Activated T-helper 1 cell treated with anti-CD3 and anti-CD28 coated beads, Interleukin-12 subunit alpha, Interleukin-12 subunit beta, Interleukin-2, Interleukin-4 antibody, amounts not matched to agents 30 ng/mL and 10 ng/mL and 1 ng/mL, durations not matched to agents 14 hours and 24 hours and 36 hours (primary cell): ENCODE measurements at places on chromosomes 12 and 14.

DNA sequence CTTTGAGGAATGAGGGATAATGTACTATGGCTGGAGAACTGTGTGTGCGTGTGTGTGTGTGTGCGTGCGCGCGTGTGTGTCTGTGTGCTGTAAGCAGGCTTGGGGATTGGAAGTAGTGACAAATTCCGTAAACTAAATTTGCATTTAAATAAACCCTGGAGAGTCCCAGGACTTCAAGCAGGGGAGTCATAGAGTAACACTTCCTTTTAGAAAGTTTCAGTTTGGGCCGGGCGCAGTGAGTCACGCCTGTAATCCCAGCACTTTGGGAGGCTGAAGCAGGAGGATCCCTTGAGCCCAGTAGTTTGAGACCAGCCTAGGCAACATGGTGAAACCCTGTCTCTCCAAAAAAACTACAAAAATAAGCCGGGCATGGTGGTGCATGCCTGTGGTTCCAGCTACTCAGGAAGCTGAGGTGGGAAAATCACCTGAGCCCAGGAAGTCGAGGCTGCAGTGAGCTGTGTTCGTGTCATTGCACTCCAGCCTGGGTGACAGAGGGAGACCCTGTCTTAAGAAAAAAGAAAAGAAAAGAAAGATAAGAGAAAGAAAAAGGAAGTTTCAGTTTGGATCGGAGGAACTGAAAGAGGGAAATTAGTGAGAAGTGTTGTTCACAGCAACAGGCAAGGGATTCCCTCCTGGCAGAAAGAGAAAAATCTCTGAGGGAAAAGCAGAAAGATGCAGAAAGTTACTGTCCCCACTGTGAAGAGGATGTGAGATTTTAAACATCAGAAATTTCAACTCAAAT lies 222.7 kb upstream of the SOX5 start:
- H3K27me3 ChIP-seq: peaks cover 1% of the 10 kb centered on the region
- no peak for DNase-seq
- H3K4me1 ChIP-seq: no peaks in the 10 kb centered on the region
- H3K36me3 ChIP-seq: no peaks in the 10 kb centered on the region
- H3K27ac ChIP-seq: no peak overlapping the region

DNA sequence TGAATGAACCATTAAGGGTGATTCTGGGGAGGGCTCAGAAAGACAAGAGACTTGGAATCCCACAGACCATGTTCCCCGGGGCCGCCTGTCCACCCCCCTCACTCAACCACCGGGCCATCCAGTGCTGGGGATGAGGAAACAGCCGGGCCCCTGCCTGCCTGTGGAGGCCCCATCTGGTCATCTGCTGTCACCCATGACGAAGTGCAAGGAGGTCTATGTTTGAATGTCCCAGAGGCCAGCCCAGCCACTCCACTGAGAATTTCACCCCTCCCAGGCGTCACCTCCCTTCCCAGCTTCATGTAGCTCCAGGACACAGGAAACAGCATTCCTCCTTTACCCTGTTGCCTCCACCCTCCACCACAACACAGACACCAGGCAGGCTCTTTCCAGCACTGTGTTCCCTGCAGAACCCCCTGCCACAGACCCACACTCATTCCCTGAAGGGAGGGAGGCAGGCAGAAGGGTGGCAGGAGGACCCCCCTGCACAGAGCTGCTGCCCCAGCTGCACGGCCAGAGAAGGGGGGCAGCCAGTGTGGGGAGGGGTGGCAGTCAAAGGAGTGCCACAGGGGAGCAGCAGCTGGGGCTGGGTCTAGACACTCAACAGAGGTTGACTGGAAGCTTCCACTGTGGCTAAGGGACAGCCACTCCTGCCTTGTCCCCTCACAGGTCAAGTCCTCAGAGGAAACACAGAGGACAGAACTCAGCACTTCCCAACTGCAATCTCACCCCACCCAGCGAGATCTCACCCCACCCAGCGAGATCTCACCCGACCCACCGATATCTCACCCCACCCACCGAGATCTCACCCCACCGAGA lies 50.3 kb upstream of the PPP2R5C start:
- H3K27ac ChIP-seq: no peak overlapping the region
- peaks cover 5% of the 10 kb centered on the region for H3K36me3 ChIP-seq
- DNase-seq: no peak
- H3K4me3 ChIP-seq: no peak overlapping the region
- H3K27me3 ChIP-seq: no peaks in the 10 kb centered on the region

GRCh38 chr14:75205591-75205990 lies 29.2 kb upstream of the TMED10 start:
- no peak overlapping the region for H3K4me3 ChIP-seq
- H3K4me1 ChIP-seq: peaks cover 30% of the 10 kb centered on the region
- H3K27me3 ChIP-seq: peaks cover 4% of the 10 kb centered on the region
- H3K27ac ChIP-seq: peak overlapping the region; percentile 67

DNA sequence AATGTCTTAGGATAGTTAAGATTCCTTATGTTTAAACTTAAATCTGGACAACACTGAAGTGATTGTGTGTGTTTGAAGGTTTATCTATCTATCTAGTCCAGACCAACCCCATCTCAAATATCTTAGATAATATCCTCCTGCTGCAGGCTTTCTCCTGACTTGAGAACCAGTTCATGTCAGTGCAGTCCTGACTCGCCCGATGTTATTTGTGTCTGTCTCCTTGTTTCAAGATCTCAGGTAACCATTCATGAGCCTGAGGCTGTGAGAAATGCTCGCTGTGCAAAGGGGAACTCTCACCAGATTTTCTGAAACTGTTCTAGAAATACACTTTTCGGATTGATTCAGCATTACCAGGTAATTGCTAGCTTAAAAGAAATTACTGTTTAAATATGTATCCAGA lies 356.2 kb downstream of the SNAPC1 start:
- no peak overlapping the region for H3K27ac ChIP-seq
- no peak for DNase-seq
- H3K27me3 ChIP-seq: peaks cover 63% of the 10 kb centered on the region
- H3K36me3 ChIP-seq: peaks cover 2% of the 10 kb centered on the region
- no peak overlapping the region for H3K4me3 ChIP-seq

- peak overlapping the region; percentile 98 for H3K27ac ChIP-seq
- peaks cover 23% of the 10 kb centered on the region for H3K36me3 ChIP-seq
- peak; percentile 51 for DNase-seq
- no peaks in the 10 kb centered on the region for H3K27me3 ChIP-seq
- H3K4me1 ChIP-seq: peaks cover 70% of the 10 kb centered on the region
- H3K4me3 ChIP-seq: peak overlapping the region; percentile 95
These were observed 5.0 kb downstream of the PPTC7 start for GRCh38 chr12:110577864-110578693.

DNA sequence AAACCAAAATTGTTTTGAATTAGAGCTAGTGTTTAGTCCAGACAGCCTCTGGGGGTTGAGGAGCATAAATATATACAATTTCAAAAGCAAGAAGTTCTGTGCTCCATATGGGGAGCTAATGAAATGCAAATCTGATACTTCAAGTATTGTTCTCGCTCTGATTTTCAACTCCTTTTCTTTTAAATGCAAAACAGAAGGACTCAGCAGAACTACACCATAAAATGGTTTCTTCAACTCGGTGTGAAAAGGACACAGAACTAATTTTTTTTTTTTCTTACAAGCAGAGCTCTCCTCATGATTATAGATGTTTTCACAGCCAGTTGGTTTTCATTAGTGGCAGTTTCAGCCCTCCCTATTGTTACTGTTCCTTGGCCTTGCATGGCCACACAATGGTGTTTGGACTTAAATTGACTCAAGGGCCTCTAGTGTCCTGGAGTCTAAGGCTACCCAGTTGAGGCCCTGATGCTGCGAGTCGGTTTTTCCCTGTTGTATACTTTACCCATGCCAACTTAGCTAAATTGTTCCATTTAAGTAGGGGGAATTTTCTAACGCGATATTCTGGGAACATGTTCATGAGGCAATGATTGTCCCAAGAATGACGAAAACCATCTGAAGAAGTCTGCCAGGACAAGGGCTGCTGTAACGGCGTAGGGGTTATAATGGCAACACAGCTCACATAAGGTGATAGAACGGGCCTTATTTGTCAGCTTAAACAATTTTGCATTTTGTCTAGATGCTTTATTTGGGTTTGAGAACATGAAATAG lies 120.3 kb downstream of the GPR135 start:
- no peak overlapping the region for H3K27ac ChIP-seq
- H3K4me3 ChIP-seq: no peak overlapping the region
- no peaks in the 10 kb centered on the region for H3K27me3 ChIP-seq
- DNase-seq: no peak

- no peaks in the 10 kb centered on the region for H3K36me3 ChIP-seq
- H3K4me3 ChIP-seq: no peak overlapping the region
- no peaks in the 10 kb centered on the region for H3K4me1 ChIP-seq
These were observed 49.9 kb downstream of the SCARB1 start for GRCh38 chr12:124813782-124814181.

GRCh38 chr14:99829450-99829849 lies 36.2 kb downstream of the EML1 start:
- DNase-seq: no peak
- H3K4me1 ChIP-seq: no peaks in the 10 kb centered on the region
- H3K27ac ChIP-seq: no peak overlapping the region
- no peak overlapping the region for H3K4me3 ChIP-seq
- peaks cover 17% of the 10 kb centered on the region for H3K27me3 ChIP-seq

GRCh38 chr14:99937475-99938244 lies 127.6 kb upstream of the EVL start:
- H3K36me3 ChIP-seq: no peaks in the 10 kb centered on the region
- H3K27ac ChIP-seq: no peak overlapping the region
- no peak for DNase-seq
- H3K27me3 ChIP-seq: no peaks in the 10 kb centered on the region
- H3K4me1 ChIP-seq: no peaks in the 10 kb centered on the region
- H3K4me3 ChIP-seq: no peak overlapping the region
